Stimulated activated CD8-positive, alpha-beta memory T cell treated with anti-CD3 and anti-CD28 coated beads, Interleukin-4, amount 100 ng/mL, for 1 hour (primary cell): ENCODE measurements at places on chromosomes 3 and 15.

GRCh38 chr15:38035701-38036100 lies 101.3 kb downstream of the TMCO5A start:
- no peak for DNase-seq

GRCh38 chr15:45251888-45252287 lies at the start of gene SLC28A2:
Gene SLC28A2 (plus strand): TSS chr15:45252234. CDS start chr15:45253216, 982 bp downstream.
- no peak for DNase-seq

GRCh38 chr3:77524463-77524862 lies 484.6 kb downstream of the ROBO2 start:
- no peak for DNase-seq

DNA sequence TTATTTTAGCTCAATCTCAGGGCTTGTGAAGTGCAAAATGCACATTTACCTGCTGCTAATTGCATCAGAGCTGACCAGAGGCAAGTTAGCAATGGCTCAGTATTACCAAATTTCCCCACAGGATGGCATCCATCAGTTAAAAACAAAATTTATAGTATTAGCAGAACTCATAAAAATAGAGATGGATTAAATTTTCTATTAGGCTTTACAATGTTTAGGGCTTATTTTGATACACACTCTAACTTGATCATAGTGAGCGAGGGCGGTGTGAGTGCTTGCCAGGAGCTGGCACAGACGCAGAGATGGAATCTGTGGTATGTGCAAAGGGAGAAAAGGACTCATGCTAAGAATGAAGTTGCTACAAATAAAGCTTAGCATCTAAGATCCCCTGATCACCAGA lies 241.0 kb downstream of the NSUN3 start:
- no peak for DNase-seq

DNA sequence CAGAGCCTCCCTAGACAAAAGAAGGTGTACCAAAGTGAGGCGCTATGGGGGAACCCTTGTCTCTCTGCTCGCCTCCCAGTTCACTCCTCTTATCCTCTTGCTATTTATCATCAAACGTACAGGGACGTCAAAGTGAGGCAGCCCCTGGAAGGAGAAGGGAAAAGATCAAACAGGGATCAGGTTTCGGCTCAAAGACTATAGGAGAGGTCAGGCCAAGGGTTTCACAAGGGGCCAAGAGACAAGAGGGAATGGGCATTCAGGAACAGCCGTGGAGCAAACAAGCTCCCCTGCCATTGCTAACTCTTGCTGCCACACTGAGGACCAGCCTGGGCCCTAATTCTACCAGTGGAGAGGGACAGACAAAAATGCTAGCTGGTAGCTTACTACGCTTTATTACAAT lies 168.7 kb downstream of the GREM1 start:
- no peak for DNase-seq

DNA sequence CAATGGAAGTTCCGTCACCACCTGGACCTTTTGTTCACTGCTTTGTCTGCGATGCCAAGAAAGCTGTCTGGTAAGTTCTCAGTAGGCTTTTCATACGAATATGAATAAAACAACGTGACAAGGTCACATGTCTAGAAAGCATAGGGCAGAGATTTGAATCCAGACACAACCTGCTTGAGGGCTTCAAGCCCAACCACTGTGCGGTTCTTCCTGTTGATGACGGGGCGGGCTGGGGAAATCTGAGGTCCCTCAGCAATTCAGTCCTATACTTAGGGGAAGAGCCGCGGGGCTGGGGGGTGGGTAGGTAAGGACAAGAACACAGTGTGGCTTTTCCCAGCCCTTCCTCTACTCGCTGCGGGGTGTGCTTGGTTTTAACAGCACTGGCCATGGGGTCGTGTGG lies 32.4 kb upstream of the SMAD3 start:
- DNase-seq = no peak

- DNase-seq = no peak
Measured at GRCh38 chr15:52161406-52161966, 29.7 kb downstream of the GNB5 start.
